ENCODE measurements at places on chromosomes 3 and 15. TPM values are rescaled to one million over a fixed set of nuclear protein-coding genes. Genes with fewer than 3 reads are reported as not detected.

DNA sequence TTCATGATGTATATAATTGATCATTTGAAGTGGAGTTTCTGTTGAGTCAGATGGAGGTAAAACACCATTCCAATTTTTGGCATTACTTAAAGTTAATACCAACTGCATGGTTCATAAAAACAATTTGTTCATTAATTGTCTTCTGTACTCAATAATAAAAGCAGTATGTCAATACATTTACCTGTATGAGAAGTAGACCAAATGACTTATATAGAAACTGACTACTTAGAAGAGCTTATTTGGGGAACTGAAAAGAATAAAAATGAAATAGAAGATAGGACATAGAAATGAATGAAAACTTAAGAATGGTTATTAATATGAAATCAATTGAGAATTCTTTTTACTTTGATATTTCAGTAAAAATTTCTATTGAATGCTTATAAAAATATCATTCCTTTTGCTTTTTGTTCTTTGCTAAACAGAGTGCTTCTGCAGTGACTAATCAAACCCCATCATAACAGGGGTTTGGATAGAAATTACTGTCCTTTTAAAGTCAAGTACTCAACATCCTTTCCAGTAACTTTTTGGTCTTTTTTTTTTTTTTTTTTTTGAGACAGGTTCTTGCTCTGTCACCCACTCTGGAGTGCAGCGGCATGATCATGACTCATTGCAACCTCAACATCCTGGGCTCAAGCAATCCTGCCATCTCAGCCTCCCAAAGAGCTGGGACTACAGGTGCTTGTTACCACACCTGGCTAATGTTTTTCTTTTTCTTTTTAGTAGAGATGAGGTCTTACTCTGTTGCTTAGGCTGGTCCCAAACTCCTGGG is 6.5 kb upstream of the CRYBG3 start:
- H3K4me3 ChIP-seq = no peak overlapping the region
- H3K27ac ChIP-seq = no peak overlapping the region
- no peaks in the 10 kb centered on the region for H3K27me3 ChIP-seq
- no peaks in the 10 kb centered on the region for H3K36me3 ChIP-seq
- no peaks in the 10 kb centered on the region for H3K4me1 ChIP-seq

- no peak overlapping the region for H3K4me3 ChIP-seq
- no peaks in the 10 kb centered on the region for H3K27me3 ChIP-seq
- no peaks in the 10 kb centered on the region for H3K4me1 ChIP-seq
- no peak overlapping the region for H3K27ac ChIP-seq
These were observed 26.6 kb upstream of the RASA2 start for GRCh38 chr3:141460097-141460704.

GRCh38 chr15:65373163-65373651 is 4.6 kb downstream of the IGDCC3 start:
- H3K27me3 ChIP-seq = no peaks in the 10 kb centered on the region
- H3K36me3 ChIP-seq = no peaks in the 10 kb centered on the region
- no peak overlapping the region for H3K27ac ChIP-seq
- no peak overlapping the region for H3K4me3 ChIP-seq

DNA sequence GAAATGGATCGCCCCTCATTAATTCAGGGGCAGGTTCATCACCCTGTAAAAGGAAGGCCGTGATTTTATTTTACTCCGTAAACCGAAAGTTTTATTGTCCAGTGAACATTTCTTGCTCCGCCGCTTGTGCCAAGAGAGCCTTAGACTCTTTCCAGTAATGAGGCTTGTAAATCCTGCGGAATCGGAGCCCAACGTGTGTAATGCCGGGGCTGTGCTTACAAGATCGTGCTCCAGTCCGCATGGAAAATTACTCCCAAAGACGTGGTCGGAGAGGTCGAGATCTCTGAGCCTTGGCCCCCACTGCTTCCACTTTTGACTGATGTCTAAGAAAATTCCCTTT is 649 bp upstream of the PLOD2 start:
- H3K27ac ChIP-seq = peak overlapping the region; percentile 97
- H3K4me3 ChIP-seq = peak overlapping the region; percentile 62
- no peaks in the 10 kb centered on the region for H3K36me3 ChIP-seq
- no peaks in the 10 kb centered on the region for H3K4me1 ChIP-seq
- no peaks in the 10 kb centered on the region for H3K27me3 ChIP-seq
- DNase-seq = peak; percentile 31

The RAD51 gene
- total RNA-seq = 0.66 TPM

The FBXL22 gene
- total RNA-seq = 0.32 TPM

- no peaks in the 10 kb centered on the region for H3K36me3 ChIP-seq
- H3K27me3 ChIP-seq = peaks cover 34% of the 10 kb centered on the region
- H3K27ac ChIP-seq = no peak overlapping the region
- no peak overlapping the region for H3K4me3 ChIP-seq
- no peak for DNase-seq
These were observed 7.6 kb upstream of the FOXB1 start for GRCh38 chr15:59996298-59997041.

The PRSS50 gene
- 0.42 TPM for total RNA-seq

DNA sequence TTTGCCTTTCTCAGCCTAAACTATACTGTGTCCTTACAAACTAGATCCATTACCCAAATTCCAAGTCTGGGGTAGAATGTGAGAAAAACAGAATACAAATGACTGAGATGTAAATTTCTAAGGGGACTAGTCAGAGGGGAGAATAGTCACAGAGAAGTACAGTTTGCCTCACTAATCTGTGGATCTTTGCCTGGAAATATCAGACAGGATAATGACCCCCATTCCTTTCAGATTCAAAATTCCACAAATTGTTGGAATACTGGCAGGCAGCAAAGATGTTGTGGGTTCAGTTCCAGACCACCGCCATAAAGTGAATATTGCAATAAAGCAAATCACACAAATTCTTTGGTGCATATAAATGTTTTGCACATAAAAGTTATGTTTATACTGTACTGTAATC is 762.8 kb upstream of the NR2F2 start:
- H3K4me1 ChIP-seq = no peaks in the 10 kb centered on the region
- DNase-seq = no peak
- H3K27me3 ChIP-seq = no peaks in the 10 kb centered on the region
- H3K4me3 ChIP-seq = no peak overlapping the region

The TP63 gene
- not detected for total RNA-seq

The HRG gene
- total RNA-seq = 1,312 TPM

GRCh38 chr15:77495838-77496596 is 75.3 kb downstream of the HMG20A start:
- no peaks in the 10 kb centered on the region for H3K4me1 ChIP-seq
- H3K27me3 ChIP-seq = no peaks in the 10 kb centered on the region
- DNase-seq = no peak
- H3K4me3 ChIP-seq = no peak overlapping the region
- no peaks in the 10 kb centered on the region for H3K36me3 ChIP-seq
- H3K27ac ChIP-seq = no peak overlapping the region

GRCh38 chr3:142000325-142000870 is 124.0 kb downstream of the ATP1B3 start:
- H3K27me3 ChIP-seq = no peaks in the 10 kb centered on the region
- H3K27ac ChIP-seq = no peak overlapping the region
- H3K36me3 ChIP-seq = no peaks in the 10 kb centered on the region
- no peak overlapping the region for H3K4me3 ChIP-seq
- H3K4me1 ChIP-seq = no peaks in the 10 kb centered on the region
- DNase-seq = no peak

DNA sequence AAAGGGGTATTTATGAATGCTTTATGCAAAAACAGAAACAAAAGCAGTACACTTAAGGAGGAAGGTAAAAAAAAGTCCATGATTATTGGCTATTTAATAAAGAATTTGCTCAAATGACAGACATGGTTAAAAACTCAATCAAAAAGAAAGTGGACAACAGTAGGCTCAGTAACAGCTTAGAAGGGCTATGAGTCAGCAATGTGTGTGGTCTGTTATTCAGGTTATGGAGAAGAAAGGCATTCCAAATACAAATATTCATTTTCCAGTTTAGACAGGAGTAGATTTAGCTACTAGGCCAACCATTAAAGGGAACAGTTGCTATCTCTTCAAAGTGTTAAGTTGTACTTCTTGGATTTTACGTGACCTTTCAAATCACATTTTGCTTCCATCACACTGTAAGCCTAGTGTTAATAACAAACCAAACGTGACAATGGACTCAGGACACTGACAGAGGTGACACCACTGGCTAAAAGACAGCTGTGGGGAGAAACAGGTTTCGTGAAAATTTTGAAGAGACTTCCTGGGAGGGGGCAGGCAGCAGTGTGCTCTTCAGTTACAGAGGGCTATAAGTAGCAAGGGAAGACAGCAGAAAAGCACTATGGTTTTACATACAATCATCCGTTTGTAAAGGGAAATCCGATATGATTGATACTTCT is 41.7 kb upstream of the MYO5C start:
- no peaks in the 10 kb centered on the region for H3K4me1 ChIP-seq
- H3K36me3 ChIP-seq = no peaks in the 10 kb centered on the region
- no peak overlapping the region for H3K4me3 ChIP-seq
- no peak for DNase-seq

DNA sequence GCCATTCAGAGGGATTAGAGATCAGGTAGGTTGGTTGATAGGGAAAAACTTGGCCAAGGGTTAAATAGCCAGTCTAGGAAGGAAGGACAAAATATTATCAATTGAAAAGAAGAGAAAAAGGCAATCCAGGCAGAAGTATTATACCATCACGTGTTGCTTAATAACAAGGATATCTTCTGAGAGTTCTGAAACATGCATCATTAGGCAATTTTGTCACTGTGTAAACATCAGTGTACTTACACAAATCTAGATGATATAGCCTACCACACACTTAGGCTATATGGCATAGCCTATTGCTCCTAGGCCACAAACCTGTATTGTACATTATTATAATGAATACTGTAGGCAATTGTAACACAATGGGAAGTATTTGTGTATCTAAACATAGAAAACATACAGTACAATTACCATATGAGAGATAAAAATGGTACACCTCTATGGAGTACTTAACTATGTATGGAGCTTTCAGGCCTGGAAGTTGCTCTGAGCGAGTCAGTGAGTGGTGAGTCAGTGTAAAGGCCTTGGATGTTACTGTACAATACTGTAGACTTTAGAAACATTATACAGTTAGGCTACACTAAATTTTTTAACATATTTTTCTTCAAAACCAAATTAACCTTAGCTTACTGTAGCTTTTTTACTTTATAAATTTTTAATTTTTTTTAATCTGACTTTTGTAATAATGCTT is 2.7 kb downstream of the TEX55 start:
- H3K4me1 ChIP-seq = no peaks in the 10 kb centered on the region
- no peak for DNase-seq
- no peak overlapping the region for H3K27ac ChIP-seq
- H3K27me3 ChIP-seq = no peaks in the 10 kb centered on the region
- no peak overlapping the region for H3K4me3 ChIP-seq

GRCh38 chr3:44289882-44290462 is 48.3 kb downstream of the TOPAZ1 start:
- no peaks in the 10 kb centered on the region for H3K4me1 ChIP-seq
- H3K36me3 ChIP-seq = no peaks in the 10 kb centered on the region
- no peaks in the 10 kb centered on the region for H3K27me3 ChIP-seq
- H3K27ac ChIP-seq = no peak overlapping the region
- no peak for DNase-seq

DNA sequence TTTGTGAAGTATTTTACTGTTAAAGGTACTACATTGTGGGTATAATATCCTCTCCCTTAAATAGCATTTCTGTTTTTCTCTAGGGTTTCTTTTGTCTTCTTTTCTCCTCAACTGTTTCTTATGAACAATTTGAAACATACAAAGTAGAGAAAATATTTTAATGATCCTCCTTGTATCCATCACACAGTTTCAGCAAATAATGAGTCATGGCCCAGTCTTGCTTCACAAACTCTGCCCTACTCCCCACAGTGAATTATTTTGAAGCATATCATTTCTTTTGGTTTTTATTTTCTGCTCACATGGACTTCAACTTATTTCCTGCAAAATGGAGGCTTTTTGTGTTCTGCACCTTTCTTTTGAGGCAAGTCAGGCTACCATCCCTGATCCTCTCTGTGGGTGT is 6.1 kb upstream of the SCAANT1 start:
- no peaks in the 10 kb centered on the region for H3K36me3 ChIP-seq
- DNase-seq = no peak
- H3K27ac ChIP-seq = no peak overlapping the region

GRCh38 chr3:14803101-14803980 is 15.4 kb upstream of the FGD5 start:
- H3K4me1 ChIP-seq = peaks cover 32% of the 10 kb centered on the region
- H3K27ac ChIP-seq = peak overlapping the region; percentile 88
- no peak for DNase-seq
- H3K4me3 ChIP-seq = no peak overlapping the region

- H3K36me3 ChIP-seq = no peaks in the 10 kb centered on the region
These were observed 75.0 kb downstream of the LRRC28 start for GRCh38 chr15:99326235-99326634.

DNA sequence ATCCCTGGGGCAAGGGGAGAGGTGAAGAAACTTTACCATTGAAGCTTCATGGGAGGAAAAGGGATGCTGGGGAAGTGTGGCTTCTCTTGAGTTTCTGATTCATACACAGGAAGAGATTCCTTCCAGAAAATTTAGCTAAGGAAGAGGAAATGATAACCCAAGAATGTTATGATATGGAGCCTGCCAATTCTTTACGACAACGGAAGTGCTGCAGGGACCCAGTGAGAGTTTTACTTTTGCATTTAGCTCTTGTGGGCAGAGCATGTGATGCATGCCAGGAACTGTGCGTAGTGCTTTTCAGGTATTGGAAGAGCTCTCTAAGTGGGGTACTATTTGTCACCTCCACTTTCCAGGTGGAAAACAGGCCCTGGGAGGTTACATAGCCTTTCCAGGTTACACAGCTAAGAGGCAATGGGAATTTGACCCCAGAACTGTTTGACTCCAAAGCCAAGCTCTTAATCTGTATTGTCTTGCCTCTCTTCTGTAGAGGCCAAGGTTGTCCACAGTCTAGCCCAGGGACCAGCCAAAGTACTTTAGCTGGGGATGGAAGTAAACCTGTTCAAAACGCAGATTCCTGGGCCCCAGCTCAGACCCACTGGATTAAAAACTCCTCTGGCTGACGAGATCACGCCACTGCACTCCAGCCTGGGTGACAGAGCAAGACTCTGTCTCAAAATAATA is 23.0 kb downstream of the CMTM7 start:
- no peaks in the 10 kb centered on the region for H3K27me3 ChIP-seq
- peak overlapping the region; percentile 44 for H3K27ac ChIP-seq
- H3K4me3 ChIP-seq = no peak overlapping the region
- no peak for DNase-seq

DNA sequence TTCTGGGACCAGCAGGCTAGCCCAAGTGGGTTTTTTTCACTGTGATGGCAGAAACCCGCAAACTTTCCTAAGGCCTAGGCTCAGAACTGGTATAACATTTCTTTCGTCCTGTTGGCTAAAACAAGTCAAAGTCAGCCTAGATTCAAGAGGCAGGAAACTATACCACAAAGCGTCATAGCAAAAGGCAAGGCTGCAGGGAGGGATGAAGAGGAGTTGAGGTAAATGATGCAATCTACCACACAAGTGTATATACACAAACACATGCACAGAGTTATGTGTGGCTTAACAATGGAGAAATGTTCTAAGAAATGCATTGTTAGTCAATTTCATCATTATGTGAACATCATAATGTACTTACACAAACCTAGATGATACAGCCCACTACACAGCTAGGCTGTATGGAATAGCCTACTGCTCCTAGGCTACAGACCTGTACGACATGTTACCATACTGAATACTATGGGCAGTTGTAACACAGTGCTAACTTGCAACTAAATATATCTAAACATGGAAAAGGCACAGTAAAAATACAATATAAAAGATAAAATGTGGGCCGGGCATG is 225.6 kb downstream of the TBL1XR1 start:
- no peak overlapping the region for H3K4me3 ChIP-seq
- no peaks in the 10 kb centered on the region for H3K27me3 ChIP-seq
- H3K27ac ChIP-seq = no peak overlapping the region
- no peaks in the 10 kb centered on the region for H3K36me3 ChIP-seq
- H3K4me1 ChIP-seq = no peaks in the 10 kb centered on the region
- DNase-seq = no peak

- H3K27me3 ChIP-seq = peaks cover 25% of the 10 kb centered on the region
- no peak overlapping the region for H3K27ac ChIP-seq
- no peaks in the 10 kb centered on the region for H3K36me3 ChIP-seq
- H3K4me1 ChIP-seq = no peaks in the 10 kb centered on the region
- no peak overlapping the region for H3K4me3 ChIP-seq
These were observed 17.4 kb upstream of the SLC25A36 start for GRCh38 chr3:140924097-140924873.
